ENCODE measurements at places on chromosomes 7 and 10.

GRCh38 chr7:81573128-81573527 is 196.7 kb downstream of the HGF start:
- no peak for DNase-seq

DNA sequence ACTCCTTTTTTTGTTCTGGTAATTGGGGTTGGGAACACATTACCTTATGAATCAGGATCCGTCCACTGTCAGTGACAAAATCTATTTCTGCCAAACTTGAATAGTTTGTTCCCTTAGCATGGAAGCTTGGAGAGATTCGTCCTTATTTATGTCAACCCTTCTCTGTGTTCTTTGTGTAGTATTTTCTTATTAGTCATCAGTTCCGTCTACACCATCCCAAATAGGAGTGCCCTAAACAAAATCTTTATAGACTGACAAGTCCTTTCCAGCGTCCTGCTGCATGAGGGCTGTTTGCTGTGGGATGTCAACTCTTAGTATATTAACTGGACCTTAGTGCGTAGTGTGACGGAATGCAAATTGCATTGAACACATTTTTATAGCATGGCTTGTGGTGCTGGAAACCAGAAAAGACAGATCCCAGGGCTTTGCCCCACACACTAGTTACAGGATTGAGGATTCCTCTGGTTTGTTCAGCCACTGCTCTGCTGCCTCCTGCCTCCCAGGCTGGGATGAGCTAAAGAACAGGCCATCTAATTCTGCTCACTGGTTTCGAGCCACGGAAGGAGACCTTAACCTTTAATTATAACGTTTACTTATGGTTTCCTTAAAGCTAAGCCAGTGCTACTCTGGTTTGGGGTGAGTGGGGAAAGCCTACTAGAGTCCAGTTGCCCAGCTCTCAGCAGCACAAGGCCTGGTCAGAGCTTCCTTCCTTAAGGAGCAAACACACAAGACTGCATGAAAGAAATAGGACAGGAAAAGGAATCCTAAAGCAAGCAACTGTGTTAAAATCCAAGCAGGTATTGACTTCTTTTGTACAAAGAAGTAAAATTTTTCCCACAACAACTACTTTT is 194.4 kb downstream of the CCSER2 start:
- DNase-seq: no peak

DNA sequence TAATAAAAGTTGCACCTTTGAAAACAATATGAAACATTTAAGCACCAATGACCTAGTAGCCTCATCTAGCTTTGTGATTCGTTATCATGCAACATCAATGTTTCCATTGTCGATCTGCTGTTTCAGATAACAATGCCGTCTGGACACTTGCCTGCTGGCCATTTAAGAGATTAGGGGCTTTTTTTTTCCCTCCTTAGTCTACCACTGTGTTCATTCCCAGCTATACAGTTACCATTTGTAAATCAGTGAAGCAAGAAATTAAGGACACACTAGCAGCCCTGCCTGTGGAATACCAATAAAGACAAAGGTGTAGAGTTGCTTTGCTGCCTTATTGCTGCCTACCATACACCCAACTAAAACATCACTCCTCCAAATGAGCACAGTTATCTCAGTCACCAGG is 37.6 kb upstream of the MYO3A start:
- no peak for DNase-seq

DNA sequence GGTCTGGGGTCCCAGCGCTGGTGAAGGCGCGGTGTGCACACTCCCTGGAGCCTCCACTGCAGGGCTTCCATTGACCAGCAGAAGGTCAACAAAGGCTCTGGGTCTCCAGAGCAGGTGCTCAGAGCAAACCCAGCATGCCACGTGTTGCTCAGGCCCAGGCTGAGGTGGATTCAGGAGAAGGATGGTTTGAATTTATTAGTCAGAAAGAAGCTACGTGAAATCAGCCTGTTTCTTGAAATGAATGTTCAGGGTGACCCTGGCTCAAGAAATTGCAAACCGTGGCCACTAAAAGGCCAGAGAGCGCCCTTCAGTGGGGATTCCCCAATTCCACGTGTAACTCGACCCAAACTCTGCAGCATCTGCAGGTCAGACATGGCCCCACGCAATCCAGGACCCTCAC is 82.7 kb upstream of the PFKP start:
- DNase-seq: no peak

DNA sequence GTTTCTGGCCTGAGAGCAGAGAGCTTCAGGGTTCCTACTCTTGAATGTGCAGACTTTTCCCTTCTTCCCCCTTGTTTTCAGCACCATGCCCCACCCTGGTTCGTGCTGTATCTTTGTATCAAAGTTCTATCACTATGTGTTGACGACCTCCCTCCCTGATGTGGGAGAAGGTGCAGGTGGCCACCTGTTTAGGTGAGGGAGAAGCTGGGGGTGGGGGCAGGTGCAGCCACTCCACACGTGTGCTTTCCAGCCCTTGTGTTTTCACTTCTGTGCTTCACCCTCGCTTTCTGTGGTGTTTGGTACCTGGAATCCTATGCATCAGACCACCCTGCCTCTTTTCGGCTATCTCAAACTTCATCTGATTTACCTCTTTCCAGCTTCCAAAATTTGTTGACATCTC is 19.6 kb upstream of the SUV39H2 start:
- no peak for DNase-seq

DNA sequence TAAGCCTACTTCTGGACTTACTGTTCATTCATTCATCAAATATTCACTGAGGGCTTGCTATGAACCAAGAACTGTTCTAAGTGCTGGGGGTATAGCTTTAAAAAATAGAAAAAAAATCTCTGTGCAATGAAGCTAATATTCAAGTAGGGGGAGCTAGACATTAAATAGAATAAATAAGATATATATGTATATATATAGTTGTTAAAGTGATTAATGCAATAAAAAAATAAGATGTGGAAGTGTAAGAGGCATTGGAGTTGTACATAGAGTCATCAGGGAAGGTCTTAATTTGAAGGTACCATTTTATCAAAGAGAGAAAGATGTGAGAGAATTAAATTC is 181.2 kb upstream of the AGR3 start:
- DNase-seq: no peak

- DNase-seq: no peak
These were observed 323.8 kb downstream of the GPR158 start for GRCh38 chr10:25498645-25499044.

- DNase-seq: no peak
These were observed 261.4 kb downstream of the GRID1 start for GRCh38 chr10:86105181-86105580.

DNA sequence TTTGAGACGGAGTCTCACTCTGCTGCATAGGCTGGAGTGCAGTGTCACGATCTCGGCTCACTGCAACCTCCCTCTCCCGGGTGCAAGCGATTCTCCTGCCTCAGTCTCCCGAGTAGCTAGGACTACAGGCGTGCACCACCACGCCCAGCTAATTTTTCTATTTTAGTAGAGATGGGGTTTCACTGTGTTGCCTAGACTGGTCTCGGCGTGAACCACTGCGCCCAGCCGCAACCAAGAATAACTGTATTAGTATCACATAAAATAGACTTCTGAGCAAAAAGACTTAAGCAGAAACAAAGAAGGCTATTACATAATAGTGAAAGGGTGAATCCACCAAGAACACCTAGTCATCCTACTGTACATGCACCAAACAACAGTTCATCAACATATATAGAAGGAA is 67.6 kb upstream of the TFEC start:
- DNase-seq: no peak

DNA sequence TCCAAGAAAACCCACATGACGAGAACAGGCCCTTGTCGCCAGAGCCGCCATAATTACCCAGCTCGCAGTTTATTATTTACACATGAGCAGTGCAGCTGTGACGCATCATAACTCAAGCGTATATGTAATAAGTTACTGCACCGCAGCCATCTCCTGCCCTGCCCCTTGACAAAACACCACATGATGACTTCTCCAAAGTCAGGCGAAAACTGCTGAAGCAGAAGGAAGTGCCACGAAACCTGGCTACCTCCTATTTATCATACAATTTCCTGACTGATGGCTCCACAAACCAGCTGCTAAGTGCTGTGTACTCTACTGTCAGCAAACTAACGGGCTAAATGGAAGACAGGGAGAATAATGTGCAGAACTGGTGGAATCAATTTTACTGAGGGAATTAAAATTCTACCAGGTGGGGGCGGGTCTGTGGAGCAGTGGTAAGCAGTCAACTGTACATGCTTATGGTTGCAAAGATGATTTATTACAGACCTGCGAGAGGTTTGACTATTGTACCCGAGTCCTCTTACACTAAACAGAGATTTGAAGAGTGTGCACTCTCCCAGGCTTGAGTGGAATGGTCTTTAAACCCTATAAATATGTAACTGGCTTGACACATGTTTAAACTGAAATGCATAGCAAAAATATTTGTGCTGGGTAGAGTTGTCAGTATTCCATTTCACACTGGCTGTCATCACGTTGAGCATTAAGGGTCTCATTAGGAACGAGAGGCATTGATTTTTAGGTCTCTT is 156.0 kb downstream of the GLI3 start:
- no peak for DNase-seq

DNA sequence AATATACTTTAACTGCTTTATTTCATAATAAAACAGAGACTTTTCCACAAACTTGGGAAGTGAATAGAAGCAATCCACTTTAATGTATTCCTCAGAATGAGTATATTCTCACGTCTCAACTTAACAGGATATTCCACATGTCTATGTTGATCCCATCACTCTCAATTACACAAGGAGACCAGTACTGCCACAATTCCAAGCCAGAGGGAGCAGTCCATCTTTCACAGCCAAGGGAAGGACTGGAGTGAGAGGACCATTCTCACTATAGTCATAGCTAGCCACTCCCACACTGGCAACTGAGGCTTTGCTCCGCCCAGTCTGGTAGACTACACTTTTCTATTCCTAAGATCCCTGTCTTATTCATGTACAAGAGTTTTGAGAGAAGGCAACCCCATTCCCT is 553.9 kb downstream of the CNTNAP2 start:
- DNase-seq: no peak

- no peak for DNase-seq
These were observed 6.9 kb upstream of the PFKP start for GRCh38 chr10:3060481-3060889.

DNA sequence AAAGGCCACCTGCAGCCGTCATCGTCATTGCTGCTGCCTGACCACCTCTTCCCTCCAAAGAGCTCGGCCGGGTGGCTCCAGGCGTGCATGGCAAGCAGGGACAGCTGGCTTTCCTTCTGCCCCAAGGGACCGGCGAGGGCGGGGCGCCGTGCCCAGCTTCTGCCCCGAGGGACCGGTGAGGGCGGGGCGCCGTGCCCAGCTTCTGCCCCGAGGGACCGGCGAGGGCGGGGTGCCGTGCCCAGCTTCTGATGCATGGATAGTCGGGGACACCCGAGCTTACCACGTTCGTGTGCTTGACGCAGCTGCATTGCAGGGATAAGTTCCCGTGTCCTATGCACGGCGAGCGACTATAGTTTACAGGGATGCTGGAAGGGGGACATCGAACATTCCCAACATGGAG is 27.0 kb downstream of the CFAP46 start:
- DNase-seq: peak; percentile 43

- DNase-seq: no peak
These were observed 35.1 kb downstream of the CH25H start for GRCh38 chr10:89171996-89172395.

DNA sequence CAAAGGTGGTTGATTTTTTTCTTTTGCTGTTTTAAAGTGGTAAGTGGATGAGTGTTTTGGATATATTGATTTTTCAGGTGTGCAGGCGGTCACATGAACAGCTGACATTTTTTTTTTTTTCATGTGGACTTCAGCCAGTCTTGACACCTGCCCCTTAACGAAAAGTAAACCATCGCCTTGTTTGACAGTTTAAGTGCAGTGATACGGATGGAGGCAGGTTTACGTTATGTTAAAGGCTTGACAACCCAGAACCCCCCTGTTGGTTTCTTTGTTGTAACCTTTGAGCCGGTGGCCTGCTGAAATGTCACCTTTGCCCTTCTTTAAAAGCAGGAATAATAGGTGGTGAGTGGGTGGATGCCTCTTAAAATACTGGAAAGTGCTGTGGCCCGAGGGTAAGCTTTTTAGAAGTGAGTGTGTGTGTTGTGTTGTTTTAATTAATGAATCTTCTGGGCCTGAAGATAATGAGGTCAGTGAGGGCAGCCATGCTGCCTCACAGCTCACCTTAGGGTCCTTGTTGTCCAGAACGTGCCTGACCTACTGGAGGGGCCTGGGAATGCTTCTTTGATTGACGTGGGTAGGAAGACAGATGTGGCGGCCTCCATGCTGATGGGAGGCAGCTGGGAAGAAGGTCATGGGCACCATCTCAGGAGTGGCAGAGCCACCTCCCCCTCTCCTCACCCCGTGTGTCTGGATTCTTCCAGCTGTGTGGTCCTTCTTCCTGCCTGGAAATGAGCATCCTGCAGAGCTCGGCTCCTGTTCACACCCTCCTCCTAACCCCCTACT is 69.8 kb downstream of the TCF7L2 start:
- no peak for DNase-seq

GRCh38 chr10:80596391-80597257 is 58.9 kb downstream of the SH2D4B start:
- DNase-seq: peak; percentile 26

- peak; percentile 33 for DNase-seq
These were observed 100.1 kb upstream of the PTN start for GRCh38 chr7:137443616-137444015.

- no peak for DNase-seq
These were observed 152.0 kb upstream of the LRGUK start for GRCh38 chr7:133975130-133975529.

DNA sequence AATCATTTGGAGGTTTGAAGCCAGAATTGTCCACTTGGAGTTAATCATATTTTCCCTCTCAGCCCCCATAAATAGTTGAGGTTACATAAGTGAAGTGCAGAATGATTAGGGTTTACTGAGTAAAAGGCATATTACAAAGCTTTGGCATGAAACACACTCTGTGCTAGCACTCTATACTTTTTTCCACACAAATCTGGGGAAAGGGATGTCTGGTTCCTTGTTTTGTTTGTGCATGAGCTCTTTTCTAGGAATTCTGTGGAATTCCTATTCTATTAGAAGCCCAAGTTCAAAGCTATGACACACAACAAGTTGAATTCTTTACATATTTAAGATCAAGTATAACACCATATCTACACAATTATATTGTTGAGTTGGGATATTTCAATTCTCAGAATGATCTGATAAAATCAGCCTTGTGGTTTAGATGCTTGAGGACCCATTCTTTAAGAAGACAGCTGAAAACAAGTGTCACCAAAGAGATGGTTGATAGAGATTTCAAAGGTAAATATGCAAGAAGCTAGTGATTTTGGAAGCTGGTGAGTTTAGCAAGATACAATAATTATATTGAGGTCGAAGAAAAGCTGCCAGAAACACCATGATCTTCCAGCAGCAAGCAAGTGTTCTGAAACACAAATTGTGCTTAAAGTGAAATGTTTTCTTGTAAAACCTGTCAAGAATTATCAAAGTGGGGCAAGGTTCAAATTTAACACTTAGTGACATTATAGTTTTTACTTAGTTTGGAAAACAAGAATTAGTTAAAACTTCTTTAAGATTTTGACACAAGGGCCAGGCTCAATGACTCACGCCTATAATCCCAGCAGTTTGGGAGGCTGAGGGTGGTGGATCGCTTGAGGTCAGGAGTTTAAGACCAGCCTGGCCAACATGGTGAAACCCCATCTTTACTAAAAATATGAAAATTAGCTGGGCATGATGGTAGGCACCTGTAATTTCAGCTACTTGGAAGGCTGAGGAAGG is 122.6 kb downstream of the INHBA start:
- no peak for DNase-seq

Measured in SJCRH30 (cell line).